ENCODE measurements at places on chromosomes 16 and 17. TPM values are rescaled to one million over a fixed set of nuclear protein-coding genes. Genes with fewer than 3 reads are reported as not detected.

TEX19 gene
- total RNA-seq = not detected

SDR42E1 gene
- total RNA-seq = 0.73 TPM

- peak; percentile 22 for DNase-seq
Measured at GRCh38 chr16:48526058-48526957, 83.7 kb downstream of the N4BP1 start.

DNA sequence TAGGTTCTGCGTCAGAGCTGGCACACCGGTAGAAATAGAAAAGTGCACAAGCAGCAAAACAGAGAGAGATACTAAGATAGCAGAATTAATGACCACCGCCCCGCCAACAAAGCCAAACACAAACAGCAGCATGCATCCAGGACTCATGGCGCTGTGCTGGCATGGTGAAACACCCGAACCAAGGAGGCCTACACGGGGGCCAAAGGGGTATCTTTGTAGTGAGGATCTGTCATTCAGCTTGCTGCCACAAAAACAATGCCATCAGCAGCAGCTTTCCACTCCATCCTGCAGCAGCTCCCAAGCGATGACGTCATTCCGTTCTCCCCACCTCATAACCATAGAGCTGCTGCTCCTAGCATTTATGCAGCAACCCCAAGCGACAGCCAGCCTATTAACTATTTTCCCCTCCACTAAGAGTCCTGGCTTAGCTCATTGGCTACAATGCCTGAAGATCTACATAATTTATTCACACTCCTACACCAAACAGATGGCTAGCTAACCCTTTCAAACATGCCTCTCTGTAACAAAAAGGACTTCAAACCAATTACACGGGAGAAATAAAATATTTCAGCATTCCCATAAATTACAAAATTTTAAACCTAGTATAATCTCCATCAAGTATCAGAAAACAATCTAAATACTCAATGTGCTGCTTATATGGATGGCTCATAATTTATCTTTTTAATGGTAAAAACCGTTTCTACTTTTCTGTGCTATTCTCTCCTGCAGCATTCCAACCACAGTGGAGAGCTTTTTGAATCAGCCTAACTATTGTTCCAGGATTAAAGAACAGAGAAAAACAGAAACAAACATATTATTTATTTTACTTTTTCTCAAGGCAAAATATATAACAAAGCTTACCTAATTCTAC lies 73.9 kb downstream of the SPAG9 start:
- peak; percentile 54 for DNase-seq
